Osteocyte (in vitro differentiated cells): ENCODE measurements at places on chromosomes 16 and 17. TPM values are rescaled to one million over a fixed set of nuclear protein-coding genes. Genes with fewer than 3 reads are reported as not detected.

CCDC144A gene
- 0.05 and 0.16 TPM in 2 replicates for total RNA-seq

GRCh38 chr16:49754495-49755312, 101.2 kb downstream of the ZNF423 start:
- DNase-seq: no peak

PRSS27 gene
- total RNA-seq: 4.2 and 5.5 TPM in 2 replicates

DNA sequence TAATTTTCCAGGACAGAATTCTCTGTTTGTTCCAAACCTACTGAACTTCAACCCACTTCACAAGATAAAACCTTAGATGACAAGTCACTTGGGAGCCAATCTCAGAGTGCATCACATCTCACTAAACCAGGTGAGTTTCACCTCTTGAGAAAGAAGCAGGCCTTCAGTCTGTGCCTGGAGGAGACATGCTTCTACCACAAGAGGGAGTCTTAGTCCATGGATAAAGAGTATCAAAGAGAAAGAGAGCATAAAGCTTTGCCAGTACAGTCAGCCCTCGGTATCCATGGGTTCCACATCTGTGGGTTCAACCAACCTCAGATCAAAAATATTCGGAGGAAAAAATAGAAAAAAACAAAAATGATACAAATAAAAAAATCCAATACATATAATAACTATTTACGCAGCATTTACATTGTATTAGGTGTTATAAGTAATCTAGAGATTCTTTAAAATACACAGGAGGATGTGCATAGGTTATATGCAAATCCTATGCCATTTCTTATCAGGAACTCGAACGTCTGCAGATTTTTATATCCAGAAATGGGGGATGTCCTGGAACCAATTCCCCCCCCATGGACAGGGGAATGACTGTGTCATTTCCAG, 37.7 kb downstream of the DUSP14 start:
- no peak for DNase-seq

DNA sequence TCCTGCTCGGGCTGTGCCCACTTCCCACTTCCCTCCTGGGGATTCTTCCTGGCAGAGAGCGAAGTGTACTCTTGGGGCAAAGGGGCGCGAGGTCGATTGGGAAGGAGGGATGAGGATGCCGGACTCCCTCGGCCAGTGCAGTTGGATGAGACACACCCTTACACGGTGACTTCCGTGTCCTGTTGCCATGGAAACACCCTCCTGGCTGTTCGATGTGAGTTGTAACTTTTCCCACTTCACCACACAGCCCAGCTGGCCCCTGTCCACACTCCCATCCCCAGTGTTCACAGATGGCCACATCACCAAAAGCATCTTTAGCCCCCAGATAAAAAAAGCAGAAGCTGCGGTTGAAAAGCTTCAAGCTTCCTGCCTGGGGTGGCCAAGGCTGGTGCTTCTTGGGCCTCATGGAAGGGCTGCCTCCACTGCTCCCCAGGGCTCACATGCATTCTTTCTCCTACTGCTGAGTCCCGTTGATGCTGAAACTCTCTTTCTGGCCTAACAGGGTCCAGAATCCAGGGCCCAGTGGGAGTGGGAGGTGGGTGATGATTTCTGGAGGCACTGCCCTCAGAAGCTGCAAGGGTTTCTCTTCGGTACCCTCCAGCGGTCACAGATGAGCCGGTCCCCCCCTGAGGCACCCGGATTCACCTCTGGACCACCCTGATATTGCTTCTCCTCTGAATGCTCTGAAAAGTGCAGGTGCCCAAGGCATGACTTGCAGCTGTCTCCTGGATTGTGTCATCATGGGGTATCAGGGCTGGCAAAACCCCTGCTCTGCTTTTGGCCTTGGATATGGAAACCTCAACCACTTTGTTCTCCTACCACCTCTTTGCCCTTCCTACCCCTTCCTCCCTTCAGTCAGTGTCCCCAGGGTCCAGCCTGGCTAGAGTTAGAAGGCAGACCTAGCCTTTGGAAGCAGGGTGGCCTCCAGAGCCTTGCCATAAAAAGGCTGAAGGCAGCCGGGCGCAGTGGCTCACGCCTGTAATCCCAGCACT, 2.2 kb upstream of the TRAF4 start:
- DNase-seq: no peak

RDM1 gene
- total RNA-seq: 0.35 TPM in 1 of 2 replicates, not detected in the other

- no peak for DNase-seq
These were observed 22.1 kb downstream of the TMC7 start for GRCh38 chr16:19005561-19006445.

- no peak for DNase-seq
These were observed 32.0 kb upstream of the ABCA5 start for GRCh38 chr17:69358688-69359596.

GRCh38 chr17:39077252-39077651, 74.2 kb downstream of the PLXDC1 start:
- no peak for DNase-seq

GRCh38 chr17:77307479-77308198, 166.9 kb downstream of the SEC14L1 start:
- no peak for DNase-seq

DNA sequence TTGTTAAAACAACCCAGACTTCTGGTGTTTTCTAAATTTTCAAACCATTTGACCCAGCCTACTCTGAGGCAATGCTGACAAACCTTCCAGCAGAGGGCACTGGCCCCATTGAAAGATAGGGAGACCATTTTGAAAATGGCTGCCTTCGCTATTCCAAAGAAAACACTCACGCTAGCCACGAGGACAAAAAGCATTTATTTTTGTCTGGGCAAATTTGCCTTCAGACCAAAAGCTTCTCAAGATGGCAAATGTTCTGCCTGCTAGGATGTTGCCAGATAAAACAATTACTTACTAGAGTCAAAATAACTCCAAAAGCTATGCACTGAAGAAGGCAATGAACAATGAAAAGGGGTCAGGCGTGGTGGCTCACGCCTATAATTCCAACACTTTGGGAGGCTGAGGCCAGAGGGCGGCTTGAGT, 296.7 kb upstream of the IRX5 start:
- no peak for DNase-seq

TBC1D28 gene
- total RNA-seq: not detected in 2 replicates

DNA sequence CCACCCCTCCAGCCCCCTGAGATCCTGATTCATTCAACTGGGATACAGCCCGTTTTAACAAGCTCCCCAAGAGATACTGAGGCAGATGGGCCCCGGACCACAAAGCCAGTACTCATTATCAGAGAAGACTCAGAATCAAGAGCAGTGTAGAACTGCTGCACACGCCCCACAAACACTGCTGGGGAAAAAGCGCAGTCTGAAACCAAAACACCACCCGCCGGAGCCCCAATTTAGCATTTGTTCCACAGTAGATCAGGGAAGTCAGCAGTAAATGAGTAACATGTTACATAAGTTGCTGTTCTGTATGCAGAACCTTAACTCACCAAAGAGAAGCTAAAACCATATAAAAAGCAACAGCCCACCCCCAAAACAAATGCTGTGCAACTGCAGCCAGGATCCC, 123.6 kb downstream of the CDYL2 start:
- DNase-seq: peak; percentile 73

- DNase-seq: no peak
These were observed 14.6 kb downstream of the SMTNL2 start for GRCh38 chr17:4598776-4599504.

- peak; percentile 92 for DNase-seq
These were observed at the start of gene RPAIN for GRCh38 chr17:5419959-5420653. Gene RPAIN (plus strand): TSS chr17:5420182. CDS start chr17:5420211, 29 bp downstream.

- DNase-seq: no peak
These were observed 90.0 kb downstream of the ELAC2 start for GRCh38 chr17:12927541-12928425.

- no peak for DNase-seq
These were observed 6.1 kb upstream of the LHX1 start for GRCh38 chr17:36931096-36931696.
